Left ventricle myocardium inferior (tissue), 1 donor: ENCODE measurements at places on chromosomes 4 and X. TPM values are rescaled to one million over a fixed set of nuclear protein-coding genes. Genes with fewer than 3 reads are reported as not detected.
A peak's percentile ranks its signal among the peaks of the same experiment; 100 is the strongest.

UNC5C gene
- 2.0 TPM for total RNA-seq

FGFBP1 gene
- total RNA-seq = not detected

TCEAL8 gene
- 48.5 TPM for total RNA-seq

HSFX2 gene
- not detected for total RNA-seq

DNA sequence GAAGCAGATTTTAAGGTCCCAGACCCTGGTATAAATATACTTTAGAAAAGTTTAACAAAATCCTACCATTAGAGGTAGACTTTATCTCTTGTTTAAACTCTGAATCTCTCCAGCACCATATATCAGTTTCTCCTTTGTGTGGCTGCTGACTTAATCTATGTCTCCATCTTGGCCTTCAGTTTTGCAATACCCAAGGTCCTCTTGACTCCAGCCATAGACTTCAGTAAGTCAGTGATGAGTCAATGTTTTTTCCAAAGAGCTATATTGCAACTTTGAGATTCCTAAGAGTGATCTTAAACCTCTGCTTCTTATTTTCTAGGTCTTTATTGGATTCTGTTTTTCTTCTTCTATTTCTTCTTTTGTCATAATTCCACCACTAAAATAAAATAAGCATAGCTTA lies 50.8 kb upstream of the ADGRL3 start:
- H3K27me3 ChIP-seq = no peaks in the 10 kb centered on the region
- no peak overlapping the region for H3K4me3 ChIP-seq
- no peak overlapping the region for H3K27ac ChIP-seq
- DNase-seq = no peak
- H3K36me3 ChIP-seq = no peaks in the 10 kb centered on the region

DNA sequence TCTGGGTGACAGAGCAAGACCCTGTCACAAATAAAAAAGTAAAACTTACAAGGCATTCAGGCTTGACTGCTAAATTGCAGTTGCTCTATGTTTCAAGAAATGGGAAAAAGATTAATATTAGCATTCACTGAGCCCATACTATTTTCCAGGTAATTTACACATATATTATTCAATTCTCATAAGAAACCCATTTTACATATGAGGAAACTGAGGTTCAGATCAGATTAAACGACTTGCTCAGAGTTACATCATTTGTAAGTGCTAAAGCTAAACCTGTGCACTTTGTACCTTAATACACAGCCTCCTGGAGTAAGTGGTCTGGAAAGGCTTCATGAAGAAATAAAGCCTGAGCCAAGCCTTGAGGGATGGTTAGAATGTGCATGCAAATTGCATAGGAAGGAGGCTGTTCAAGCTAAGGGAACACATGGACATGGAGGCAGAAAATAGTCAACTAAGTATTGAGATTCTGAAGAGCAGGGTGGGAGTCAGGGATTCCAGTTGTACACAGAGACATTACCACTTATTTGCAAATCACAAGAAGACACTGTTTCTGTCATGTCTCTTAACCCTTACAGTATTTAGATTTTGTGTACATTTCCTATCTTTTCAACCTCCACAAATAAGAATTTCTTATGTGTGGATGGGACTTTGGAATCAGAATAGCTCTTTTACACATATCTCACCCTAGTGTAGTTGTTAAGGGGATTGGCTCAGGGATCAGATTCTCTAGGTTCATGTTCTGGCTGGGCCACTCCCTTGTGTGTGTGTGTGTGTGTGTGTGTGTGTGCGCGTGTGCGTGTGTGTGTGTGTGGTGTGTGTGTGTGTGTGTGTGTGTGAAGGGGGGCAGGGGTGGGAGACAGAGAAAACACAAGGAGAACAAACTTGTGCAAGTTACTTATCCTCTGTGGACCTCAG lies 113.4 kb downstream of the TMEM164 start:
- H3K4me1 ChIP-seq = peaks cover 8% of the 10 kb centered on the region
- no peak for DNase-seq
- no peaks in the 10 kb centered on the region for H3K36me3 ChIP-seq

DNA sequence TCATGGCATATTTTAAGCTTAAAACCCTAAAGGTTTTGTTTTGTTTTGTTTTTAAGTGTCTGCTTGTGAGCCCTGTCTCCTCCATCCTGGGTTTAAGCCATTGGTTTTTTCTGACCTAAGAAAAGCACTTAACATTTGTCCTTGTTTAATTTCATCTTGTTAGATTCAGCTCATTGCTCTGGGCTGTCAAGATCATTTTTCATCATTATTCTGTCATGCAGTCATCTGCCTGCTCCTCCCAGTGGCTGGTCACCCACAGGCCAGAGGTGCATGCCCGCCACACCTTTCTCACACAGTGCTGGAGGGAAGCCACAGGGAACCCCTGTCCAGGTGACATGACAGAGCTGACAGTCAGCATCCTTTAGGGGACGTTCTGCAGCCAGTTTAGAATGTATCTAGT lies 11.7 kb upstream of the REELD1 start:
- no peaks in the 10 kb centered on the region for H3K27me3 ChIP-seq
- no peak for DNase-seq
- H3K4me1 ChIP-seq = no peaks in the 10 kb centered on the region
- no peak overlapping the region for H3K4me3 ChIP-seq
- H3K36me3 ChIP-seq = no peaks in the 10 kb centered on the region
- no peak overlapping the region for H3K27ac ChIP-seq

GRCh38 chr4:11367371-11367770 lies 61.3 kb downstream of the HS3ST1 start:
- peak; percentile 69 for DNase-seq
- peaks cover 9% of the 10 kb centered on the region for H3K4me1 ChIP-seq
- no peak overlapping the region for H3K4me3 ChIP-seq
- no peaks in the 10 kb centered on the region for H3K36me3 ChIP-seq

DNA sequence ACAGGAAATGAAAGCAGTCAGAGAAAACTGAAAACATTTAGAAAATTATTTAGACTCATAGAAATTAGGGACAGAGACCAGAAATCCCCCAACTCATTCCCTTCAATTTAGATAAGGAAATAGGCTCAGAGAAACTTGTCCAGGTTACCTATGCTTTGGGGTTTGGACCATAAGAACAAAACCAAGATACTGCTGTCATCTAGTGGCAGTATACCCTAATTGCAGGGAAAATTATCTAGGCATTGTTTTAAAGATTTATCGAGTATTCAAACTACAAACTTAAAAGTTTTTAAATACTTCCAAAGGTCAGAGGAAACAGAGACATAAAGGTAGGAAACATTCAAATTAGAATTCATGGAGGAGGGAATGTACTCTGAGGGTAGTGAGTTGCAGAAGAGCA lies 67.0 kb upstream of the KLHL13 start:
- no peak overlapping the region for H3K4me3 ChIP-seq
- H3K27me3 ChIP-seq = no peaks in the 10 kb centered on the region
- no peak for DNase-seq

DNA sequence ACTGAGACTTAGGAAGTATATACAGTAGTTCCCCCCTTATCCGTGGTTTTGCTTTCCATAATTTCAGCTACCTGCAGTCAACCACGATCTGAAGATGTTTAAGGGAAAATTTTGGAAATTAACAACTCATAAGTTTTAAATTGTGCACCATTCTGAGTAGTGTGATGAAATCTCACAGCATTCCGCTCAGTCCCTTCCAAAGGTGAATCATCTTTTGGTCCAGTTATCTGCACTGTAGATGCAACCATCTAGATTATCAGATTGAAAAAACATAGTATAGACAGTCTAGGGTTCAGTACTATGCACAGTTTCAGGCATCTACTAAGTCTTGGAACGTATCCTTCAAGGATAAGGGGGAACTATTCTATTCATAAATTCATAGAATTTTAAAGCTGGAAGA lies 109.0 kb downstream of the ANXA3 start:
- no peak overlapping the region for H3K4me3 ChIP-seq
- no peaks in the 10 kb centered on the region for H3K27me3 ChIP-seq
- no peak for DNase-seq
- H3K4me1 ChIP-seq = peaks cover 46% of the 10 kb centered on the region
- H3K27ac ChIP-seq = no peak overlapping the region

DNA sequence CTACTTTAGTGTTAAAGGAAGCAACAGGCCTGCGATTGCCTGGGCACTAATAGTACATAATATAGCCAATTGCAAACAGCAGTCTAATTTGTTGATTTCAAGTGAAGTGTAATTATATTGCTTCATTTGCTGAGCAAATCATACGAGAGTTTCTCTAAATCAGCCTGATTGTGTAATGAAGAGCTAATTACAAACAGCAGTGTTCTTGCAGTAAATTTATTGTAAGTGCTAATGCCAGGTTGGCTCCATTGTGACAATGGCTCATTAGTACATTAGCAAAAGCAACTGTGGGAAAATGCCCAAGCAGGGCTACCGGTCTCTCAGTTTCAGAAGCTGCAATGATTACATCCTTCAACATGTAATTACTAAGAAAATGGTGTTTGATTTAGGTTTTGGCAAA lies 591.5 kb downstream of the GALNTL6 start:
- no peaks in the 10 kb centered on the region for H3K27me3 ChIP-seq
- no peaks in the 10 kb centered on the region for H3K4me1 ChIP-seq
- no peaks in the 10 kb centered on the region for H3K36me3 ChIP-seq
- H3K27ac ChIP-seq = no peak overlapping the region
- no peak overlapping the region for H3K4me3 ChIP-seq

- no peak overlapping the region for H3K4me3 ChIP-seq
- H3K36me3 ChIP-seq = no peaks in the 10 kb centered on the region
- no peaks in the 10 kb centered on the region for H3K4me1 ChIP-seq
- peaks cover 64% of the 10 kb centered on the region for H3K27me3 ChIP-seq
- no peak overlapping the region for H3K27ac ChIP-seq
These were observed 12.0 kb upstream of the DCHS2 start for GRCh38 chr4:154503598-154503997.

DNA sequence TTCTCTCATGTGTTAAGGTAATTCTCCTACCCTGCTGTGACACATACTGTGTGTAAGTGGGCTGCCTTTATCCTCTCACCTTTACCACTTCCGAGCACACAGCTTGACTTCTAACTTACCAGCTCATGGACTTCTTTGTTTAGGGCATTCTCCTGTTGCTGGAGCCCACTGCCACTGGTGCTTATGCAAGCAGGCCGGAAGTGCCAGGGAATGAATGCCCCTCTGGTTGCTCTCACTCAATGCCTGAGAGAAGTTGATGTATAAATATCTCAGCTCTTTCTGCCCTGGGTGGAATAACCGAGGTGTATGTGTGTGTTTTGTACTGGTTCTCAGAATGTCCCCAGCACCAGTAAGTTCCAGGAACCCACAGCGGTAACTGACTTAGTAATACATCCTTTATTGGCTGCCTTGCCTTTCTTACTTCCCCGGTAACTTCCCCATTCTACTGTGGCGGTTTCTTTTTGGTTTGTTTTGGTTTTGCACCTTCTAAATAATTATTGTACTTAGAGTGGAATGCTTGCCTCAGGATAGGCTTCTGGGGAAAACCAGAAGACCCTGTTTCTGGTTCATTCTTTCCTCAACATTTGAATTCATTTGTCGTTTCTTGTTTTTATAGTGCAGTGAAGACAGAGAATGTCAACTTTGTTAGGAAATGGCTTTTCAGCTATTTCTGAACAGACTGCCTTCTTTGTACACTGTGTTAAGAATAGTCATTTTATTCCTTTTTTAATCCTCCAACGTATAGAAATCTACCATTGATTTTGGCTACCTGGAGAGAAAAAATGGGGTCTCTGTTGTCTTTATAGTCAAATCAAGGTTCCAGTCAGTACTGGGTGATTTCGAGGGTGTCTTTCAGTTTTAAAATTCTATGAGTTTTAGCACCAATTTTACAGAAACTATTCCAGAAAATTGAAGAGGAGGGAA lies 45.4 kb downstream of the CXorf58 start:
- H3K4me1 ChIP-seq = no peaks in the 10 kb centered on the region
- H3K27ac ChIP-seq = no peak overlapping the region
- H3K4me3 ChIP-seq = no peak overlapping the region
- no peaks in the 10 kb centered on the region for H3K27me3 ChIP-seq

DNA sequence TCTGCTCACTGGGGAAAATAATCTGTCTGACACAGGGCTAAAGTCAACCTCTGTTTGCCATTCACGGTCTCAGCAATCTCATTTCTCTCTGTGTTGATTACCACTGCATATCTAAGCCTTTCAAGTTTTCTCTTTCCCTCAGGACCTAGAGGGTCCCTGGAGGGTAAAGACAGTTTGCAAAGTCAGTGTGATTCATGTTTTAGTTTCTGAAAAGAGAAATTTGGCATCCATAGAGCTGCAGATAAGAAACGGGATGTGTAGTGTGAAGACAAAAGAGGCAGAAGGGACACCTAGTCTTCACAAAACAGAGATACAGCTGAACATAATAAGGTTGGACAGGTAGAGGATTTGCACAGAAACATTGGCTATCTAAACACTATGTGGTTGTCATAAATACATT lies 34.5 kb upstream of the KDR start:
- no peaks in the 10 kb centered on the region for H3K36me3 ChIP-seq
- no peak for DNase-seq
- no peak overlapping the region for H3K4me3 ChIP-seq
- no peak overlapping the region for H3K27ac ChIP-seq
- H3K4me1 ChIP-seq = peaks cover 6% of the 10 kb centered on the region
- peaks cover 39% of the 10 kb centered on the region for H3K27me3 ChIP-seq

GRCh38 chr4:2168469-2169319 lies 73.2 kb downstream of the HAUS3 start:
- H3K27ac ChIP-seq = no peak overlapping the region
- H3K4me3 ChIP-seq = no peak overlapping the region
- no peaks in the 10 kb centered on the region for H3K4me1 ChIP-seq
- no peak for DNase-seq
- H3K36me3 ChIP-seq = peaks cover 8% of the 10 kb centered on the region

DNA sequence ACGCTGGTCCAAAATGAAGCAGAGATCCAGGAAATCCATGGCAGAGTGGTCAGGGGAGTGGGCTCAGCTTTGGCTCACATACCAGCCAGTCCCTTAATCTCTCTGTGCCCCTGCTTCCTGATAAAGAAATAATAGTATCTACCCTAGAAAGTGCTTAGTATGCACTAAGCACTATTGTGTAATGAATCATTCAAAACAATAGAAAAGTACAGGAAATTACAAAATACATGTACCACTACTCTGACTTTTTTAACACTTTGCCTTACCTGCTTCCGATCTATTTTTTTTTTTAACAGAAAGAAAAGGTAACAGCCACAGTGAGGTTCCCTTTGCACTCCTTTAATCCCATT lies 49.9 kb downstream of the TBC1D9 start:
- no peak overlapping the region for H3K4me3 ChIP-seq
- peaks cover 84% of the 10 kb centered on the region for H3K4me1 ChIP-seq
- H3K27ac ChIP-seq = no peak overlapping the region
- DNase-seq = no peak

DNA sequence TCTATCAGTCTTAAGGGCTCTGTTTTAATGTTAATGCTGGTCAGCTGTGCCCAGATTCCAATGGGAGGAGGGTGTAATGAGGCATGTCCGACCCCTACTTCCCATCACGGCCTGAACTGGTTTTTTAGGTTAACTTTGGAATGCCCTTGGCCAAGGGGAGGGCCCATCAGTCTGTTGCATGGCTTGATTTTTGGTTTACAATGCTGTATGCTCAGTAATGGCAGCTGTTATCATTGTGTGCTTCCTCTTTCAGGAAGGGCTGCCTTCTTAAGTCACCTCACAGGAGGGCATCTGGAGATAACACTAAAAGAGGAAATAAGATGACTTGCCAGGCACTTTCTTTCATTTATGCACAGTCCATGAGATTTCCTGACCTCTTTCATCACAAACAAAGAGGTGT lies 36.3 kb downstream of the ATXN3L start:
- no peaks in the 10 kb centered on the region for H3K27me3 ChIP-seq
- H3K4me3 ChIP-seq = no peak overlapping the region
- DNase-seq = no peak

- H3K27me3 ChIP-seq = peaks cover 55% of the 10 kb centered on the region
- no peak overlapping the region for H3K27ac ChIP-seq
- H3K36me3 ChIP-seq = no peaks in the 10 kb centered on the region
- peak; percentile 2 for DNase-seq
These were observed 99.5 kb downstream of the PPP2R2C start for GRCh38 chr4:6372649-6373525.
